ENCODE measurements at places on chromosomes 4 and X.

GRCh38 chrX:46759645-46759974, 692 bp upstream of the SLC9A7 start:
- DNase-seq: no peak

DNA sequence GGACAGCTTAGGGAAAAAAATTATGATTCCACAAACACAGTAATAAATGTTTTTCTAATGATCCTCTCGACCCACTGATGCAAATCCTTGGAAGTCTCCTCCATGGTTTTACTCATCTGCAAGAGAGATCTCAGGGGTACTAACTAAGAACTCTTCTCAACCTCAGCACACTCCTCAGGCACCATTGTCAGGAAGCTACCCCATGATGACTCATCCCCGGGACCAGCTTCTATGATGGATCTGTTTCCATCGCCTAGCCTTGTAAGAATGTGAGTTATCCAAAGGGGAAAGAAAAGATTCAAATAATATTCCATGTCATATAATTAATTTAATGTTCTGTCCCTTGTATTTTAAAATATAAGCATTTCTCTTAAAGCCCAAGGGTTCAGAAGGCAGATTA, 816.1 kb upstream of the IGFBP7 start:
- no peak for DNase-seq

DNA sequence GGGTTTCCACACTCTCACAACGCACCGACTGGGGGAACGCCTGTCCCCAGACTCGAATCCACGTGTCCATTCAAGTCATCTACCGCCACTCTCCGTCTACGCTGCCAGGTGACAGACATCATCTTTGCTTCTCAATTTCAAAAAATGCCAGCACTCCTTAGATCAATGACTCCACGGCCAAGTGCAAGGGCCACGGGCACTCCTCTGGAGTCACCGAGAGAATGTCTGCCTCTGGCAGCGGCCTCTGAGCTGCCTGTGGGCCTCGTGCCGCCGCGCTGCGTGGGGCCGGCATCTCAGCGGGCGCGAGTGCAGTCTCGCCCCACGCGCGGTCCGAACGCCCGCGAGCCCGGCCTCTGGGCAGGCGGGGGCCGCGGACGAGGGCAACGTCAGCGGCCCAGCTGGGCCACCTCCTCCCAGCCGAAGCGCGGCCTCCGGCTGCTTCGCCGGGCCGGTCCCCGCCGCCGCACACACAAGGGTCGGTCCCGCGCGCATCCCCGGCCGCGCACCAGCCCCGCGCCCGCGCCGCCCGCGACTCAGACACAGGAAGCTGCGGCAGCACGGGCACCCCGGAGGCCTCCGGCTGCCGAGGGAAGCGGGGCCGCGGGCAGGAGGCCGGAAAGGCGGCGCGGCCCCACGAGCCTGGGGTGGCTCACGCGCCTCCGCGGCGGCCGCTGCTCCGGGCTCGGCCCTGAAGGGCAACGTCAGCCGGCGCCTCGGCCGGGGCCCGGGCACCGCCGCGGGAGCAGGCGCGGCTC, 450 bp downstream of the ACSL1 start:
- peak; percentile 40 for DNase-seq

DNA sequence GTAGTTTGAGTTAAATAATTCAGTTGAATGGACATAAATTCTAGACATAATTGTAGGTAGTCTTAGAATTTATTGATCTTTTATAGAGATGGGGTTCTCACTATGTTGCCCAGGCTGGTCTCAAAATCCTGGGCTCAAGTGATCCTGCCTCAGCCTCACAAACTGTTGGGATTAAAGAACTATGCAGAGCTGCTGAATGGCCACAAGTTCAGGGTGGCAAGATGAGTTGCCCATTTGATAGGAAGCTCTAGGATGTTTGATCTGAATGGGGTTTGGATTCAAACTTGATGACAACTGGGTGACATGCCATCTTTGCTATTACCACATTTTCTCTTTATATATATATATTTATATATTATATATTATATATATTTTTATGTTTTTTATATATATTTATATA, 3.6 kb downstream of the RPL36A start:
- no peak for DNase-seq

GRCh38 chrX:153537080-153537479, 19.6 kb downstream of the ATP2B3 start:
- DNase-seq: no peak

GRCh38 chr4:182916483-182917181, 554 bp downstream of the DCTD start:
- DNase-seq: no peak

DNA sequence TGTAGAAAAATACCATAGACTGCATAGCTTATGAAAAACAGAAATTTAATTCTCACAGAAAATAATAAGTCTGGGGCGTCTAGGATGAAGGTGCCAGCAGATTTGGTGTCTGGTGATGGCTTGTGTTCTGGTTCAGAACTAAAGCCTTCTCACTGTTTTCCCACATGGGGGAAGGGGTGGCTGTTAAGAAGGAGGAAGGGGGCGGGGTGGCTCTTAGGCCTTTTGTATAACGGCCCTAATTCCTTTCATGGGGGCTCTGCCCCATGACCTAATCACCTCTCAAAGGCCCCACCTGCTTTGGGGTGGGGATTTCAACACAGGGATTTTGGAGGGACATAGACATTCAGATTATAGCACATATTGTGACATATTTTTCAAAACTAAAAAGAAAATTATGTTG, 173.2 kb upstream of the TECRL start:
- no peak for DNase-seq

- DNase-seq: peak; percentile 48
These were observed 12.4 kb upstream of the NFXL1 start for GRCh38 chr4:47926667-47927258.

GRCh38 chr4:56689201-56689969, 8.3 kb upstream of the HOPX start:
- no peak for DNase-seq

- no peak for DNase-seq
These were observed 200.2 kb downstream of the DKK2 start for GRCh38 chr4:106835919-106836318.

DNA sequence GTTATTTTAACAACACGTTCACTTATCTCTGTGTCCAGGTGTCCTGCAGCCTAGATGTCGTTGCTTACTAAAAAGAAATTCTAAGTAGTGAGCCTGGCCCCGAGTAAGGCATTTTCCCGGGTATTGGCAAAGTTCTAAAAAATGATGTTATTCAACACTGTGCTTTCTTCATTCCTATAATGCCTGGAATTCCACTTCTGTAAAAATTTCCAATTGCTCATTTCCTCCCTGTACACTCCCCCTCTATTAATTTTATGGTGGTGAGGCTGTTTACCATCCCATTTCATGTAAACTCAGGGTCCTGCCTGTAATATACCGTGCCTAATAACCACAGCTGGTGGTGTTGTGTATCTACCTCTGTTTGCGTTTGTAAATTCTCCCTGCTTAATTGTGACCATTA, 14.2 kb downstream of the BST1 start:
- DNase-seq: no peak

- DNase-seq: no peak
These were observed 49.0 kb downstream of the AMMECR1 start for GRCh38 chrX:110268886-110269285.

DNA sequence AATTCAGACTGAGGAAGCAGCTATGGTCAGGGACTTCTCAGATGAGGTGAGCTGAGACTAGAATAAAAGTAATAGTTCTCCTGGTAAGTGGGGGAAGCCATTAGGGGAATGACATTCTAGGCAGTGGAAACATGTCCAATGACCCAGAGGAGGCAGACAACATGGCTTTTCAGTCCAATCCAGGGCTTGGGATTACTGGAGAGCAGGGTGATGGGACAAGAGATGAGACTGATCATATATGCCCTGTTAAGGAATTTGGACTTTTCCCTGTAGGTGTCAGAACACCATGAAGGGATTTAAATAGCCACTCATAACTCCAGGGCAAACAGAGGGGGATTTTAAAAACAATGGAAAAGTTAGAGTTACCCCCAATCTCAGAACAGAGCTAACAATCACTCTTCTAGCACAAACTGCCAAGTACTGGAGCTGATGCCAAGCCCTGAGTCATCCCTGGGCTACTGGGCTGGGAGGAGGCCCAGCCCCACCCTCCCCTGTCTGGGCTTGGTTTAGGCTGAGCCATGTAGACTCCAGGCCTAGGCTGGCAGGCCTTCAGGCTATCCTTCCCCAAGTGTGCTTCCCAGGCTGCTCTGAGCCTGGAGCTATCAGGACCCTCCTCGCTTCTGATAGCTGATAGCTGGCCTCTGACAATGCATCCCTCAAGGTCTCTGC, 22.7 kb upstream of the MSN start:
- DNase-seq: no peak

- no peak for DNase-seq
These were observed 19.0 kb upstream of the MRPL1 start for GRCh38 chr4:77843628-77844027.

DNA sequence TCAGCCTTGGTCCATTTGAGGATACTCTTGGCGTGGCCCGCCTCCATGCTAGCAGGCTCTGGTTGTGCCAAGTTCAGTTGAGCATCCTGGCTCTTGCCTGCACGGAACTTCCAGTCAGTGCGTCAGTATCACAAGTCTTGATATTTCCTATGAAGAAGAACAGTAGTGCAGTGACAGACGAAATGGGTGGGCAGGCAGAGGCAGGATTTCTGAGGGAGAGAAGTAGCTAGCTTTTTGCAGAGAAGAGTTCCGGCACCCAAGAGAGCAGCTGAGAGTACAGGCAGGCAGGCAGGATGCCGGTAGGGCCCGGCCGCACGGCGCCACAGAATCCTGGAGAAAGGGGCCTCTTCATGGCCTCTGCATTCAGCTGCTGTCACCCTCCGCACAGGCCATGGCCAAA, 56.1 kb upstream of the MSANTD1 start:
- DNase-seq: no peak

GRCh38 chr4:77007358-77008230, 58.0 kb downstream of the SEPTIN11 start:
- peak; percentile 29 for DNase-seq

- no peak for DNase-seq
These were observed 485.1 kb upstream of the TENM3 start for GRCh38 chr4:181757910-181758660.

DNA sequence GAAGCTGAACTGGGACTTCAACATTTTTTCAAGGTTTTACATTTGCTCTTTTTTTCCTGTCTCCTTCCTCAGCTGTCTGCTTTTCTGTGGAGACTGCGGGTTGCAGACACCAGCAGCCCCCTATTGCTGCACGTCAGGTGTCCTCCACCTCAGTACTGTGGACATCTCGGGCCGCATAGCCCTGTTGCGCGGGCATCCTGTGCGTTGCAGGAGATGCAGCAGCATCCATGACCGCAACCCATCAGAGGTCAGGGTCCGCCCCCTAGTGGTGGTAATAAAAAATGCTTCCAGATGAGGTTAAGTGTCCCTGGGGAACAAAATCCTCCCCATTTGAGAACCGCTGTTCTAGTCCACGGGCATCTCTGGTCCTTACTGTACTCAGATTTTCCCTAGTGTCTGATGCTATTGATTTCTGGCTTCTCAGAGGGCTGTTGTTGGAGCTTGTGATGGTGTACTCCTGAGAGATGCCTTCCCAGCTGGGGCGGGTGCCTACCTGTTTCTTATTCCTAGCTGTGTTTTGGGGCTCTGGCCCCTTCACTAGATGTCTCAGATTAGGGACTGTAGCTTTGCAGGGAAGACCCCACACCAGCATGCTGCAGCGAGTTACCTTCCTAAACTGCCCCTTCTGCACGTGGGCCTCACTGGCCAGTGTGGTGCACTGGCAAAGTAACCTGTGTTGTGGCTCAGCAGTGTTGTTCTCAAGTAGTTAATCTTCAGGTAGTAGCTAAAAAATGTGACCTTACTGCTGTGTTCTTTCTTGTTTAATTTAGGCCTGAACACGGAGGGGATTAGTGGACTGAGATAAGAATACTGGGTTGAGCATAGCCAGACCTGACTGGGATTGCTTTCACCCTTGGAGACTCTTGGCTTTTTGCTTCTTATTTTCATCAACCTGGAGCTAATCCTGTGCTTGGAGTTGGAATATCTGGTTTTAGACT, 28.2 kb downstream of the NSD2 start:
- DNase-seq: peak; percentile 87

- no peak for DNase-seq
These were observed 220.6 kb downstream of the SNCA start for GRCh38 chr4:89616382-89616781.

DNA sequence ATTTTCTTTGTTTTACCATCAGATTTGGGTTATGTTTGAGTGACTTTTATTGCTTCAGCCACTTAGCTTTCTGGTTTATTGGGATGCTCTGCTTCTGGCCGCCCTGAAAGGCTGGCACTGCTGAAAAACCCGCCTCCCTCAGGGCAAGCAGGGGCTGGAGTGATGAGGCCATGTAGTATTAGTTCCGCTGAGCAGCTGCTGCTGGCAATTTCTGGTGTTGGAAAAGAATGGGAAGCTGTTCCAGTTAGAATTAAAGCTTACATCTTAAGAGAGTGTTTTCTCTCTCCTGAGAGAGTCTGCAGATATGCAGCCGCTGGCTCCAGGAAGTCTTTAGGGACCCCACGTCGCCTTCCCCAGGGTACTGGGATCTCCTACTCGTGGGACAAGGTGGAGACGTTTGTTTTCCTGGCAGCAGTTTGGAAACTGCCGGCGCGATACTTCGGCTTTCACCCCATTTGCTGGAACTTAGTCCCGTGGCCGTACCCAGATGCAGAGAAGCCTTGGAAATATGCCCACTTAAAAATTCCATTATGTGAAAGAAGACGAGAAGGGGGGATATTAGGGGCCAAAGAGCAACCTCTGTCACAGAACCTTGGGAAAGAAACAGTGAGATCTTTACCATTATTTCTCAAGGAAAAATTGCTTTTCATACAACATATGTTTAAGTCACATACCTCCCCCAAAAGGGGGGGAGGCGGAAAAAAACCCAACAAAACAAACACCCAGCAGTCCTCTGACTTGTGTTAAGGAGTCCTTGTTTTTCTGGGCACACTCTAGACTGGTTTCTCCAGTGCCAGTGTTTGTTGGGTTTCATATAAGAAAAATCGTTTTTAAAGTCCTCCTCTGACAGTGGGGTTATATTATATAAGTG, 72.6 kb downstream of the TMEM131L start:
- DNase-seq: no peak

GRCh38 chrX:9670136-9670814, 95.4 kb downstream of the GPR143 start:
- no peak for DNase-seq

GRCh38 chr4:41525129-41525528, 12.8 kb upstream of the LIMCH1 start:
- no peak for DNase-seq

- no peak for DNase-seq
These were observed 48.3 kb downstream of the FUNDC1 start for GRCh38 chrX:44494357-44494756.

DNA sequence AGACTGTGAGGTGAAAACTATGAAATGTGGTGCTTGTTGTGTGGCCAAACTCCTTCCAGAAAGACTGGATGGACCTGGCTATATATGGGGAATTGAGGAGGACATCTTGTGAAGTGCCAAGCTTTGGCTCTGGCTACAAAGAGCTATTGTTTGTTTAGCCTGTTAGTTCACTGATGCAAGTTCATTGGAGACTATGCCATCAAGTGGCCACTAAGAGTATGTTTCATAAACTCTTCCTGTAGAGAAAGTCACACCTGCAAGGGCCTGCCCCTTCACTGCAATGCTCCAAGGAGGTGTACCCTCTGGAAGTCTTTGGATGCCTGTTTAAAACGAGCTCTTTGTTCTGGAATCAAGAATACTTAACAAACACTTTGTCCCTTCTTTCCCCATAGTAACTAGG, 382.0 kb downstream of the GABRG1 start:
- DNase-seq: no peak

- DNase-seq: no peak
These were observed 102.7 kb downstream of the SH3BGRL start for GRCh38 chrX:81304563-81304962.
